ENCODE measurements at places on chromosomes 7 and 10.

- DNase-seq: no peak
These were observed 23.0 kb upstream of the KLF6 start for GRCh38 chr10:3807928-3808496.

GRCh38 chr7:81297317-81297716, 378.5 kb upstream of the SEMA3C start:
- DNase-seq: no peak

DNA sequence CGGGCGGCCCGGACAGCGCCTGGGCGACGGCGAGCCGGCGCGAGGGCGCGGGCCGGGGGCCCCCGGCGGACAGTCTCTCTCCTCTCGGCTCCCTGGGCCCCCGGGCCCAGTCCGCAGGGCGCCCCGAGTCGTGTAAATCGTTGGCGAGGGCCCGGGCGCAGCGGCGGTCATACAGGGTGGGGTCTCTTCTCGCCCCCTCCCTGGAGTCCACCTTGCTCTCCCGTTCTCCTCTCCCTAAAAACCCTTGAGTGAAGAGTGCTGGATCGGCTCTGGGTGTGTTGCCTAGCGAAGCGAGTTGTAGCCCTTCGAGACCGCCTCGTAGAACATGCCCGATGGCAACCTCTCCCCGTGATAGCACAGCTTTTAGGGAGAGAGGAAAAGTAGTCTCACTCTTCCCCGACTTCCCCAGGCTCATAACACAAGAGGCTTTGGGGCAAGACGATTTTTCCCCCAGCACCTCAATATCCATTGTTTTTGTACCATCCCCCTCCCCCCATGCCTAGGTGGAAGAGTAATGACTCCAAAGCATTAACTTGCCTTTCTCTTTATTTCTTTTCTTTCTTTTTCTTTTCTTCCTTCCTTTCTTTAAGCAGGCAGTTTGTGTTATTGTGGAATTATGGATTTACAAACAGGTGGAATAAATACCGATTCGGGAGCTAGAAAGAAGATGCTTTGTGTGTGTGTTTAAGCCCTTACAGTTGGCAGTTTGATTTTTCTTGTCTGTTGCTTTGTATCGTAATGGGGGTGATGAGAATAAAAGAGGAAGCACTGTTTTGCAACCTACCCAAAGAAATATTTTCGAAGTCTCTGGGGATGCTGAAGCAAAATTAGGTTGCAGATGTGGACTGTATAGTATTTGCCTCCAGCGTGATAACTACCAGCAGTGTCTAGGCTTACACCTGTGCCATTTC, 822 bp downstream of the SHOC2 start:
- DNase-seq: no peak

GRCh38 chr10:785861-786214, 96.4 kb upstream of the DIP2C start:
- no peak for DNase-seq

- DNase-seq: no peak
These were observed 362.0 kb downstream of the ETV1 start for GRCh38 chr7:13627455-13627854.

DNA sequence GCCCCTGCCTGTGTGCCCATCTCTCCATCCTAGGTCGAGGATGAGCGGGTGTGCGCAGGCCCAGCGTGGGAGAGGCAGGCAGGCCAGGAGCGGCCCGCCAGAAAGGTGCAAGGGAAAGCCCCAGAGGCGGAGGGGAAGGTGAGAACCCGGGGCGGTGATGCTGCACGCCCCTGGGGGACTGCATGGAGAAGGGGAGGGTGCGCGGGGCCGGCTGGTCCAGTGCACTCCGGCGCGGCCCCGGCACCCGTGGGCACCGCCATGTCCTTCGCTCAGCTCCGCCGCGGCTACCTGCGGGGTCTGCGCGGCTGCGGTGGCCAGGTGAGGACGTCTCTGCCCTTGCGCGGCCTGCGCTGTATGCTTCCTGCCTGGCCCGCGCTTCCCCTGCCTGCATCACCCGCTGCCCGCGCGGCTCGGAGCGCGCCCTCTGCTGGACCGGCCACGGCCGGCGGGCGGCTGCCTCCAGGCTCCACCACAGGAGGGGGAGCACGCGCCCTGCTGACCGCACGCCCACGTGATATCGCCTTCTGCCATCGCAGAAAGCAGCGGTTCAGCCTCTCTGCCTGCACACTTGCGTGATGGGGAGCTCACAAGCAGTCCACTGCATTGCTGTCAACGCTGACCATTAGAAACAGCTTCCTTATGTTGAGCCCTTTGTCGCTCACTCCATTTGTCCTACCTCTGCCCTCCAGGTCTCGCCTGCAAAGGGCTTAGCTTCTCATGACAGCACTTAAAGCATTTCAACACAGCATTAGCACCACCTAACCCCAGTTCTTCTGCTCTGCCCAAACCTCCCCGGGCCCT, 73.9 kb downstream of the CXCL12 start:
- no peak for DNase-seq

DNA sequence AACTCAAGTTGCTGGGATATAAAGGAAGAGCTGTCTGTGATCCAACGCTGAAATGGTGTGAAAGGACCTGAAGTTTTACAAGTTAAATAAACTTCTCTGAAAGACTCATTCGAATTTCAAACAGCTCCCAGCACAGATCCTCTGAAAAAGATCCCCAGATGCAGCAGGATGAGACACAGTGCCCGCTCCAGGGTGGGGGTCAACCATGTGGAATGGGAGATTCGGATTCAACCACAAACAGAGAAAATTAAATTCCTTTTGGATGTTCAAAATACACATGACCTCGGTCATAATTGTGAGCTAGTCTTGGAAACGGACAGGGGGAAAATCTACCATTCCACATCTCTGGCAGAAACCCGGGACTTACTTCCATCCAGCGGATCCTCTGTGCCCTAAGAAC, 119.6 kb downstream of the PRKAG2 start:
- no peak for DNase-seq

- DNase-seq: no peak
These were observed 23.0 kb downstream of the AKR1B15 start for GRCh38 chr7:134571746-134572461.

GRCh38 chr7:23065974-23066373, 39.6 kb upstream of the KLHL7 start:
- no peak for DNase-seq

DNA sequence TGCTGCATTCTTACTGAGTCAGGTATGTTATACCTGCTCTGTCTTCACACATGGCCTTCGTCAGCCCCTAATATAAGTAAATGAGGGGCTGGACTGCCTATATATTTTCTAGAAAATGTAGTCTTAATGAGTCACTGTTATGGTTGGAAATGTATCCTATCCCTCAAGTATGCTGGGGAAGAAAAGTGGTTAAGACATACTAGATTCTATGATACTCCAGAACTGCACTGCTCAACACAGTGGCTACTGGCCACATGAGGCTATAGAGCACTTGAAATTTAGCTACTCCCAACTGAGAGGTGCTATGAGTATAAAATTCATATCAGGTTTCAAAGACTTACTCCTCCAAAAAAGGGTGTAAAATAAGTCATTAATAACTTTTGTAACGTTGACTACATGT, 104.3 kb upstream of the STEAP1B start:
- no peak for DNase-seq

GRCh38 chr7:158774952-158775351, 54.4 kb downstream of the ESYT2 start:
- DNase-seq: no peak

DNA sequence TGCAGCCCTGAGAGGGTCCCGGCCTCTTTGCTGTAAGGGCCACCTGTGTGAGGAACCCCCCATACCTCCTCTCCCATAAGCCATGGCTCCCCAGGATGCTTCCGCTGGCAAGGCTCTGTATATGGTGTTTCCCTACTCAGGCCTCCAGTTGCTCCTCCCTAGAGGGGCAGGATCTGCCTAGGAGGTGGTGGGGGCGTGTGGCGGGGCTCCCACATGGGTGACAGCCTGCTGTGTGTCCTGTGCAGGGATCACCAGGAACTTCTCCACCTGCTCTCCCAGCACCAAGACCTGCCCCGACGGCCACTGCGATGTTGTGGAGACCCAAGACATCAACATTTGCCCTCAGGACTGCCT, 25.7 kb upstream of the CSGALNACT2 start:
- DNase-seq: no peak

DNA sequence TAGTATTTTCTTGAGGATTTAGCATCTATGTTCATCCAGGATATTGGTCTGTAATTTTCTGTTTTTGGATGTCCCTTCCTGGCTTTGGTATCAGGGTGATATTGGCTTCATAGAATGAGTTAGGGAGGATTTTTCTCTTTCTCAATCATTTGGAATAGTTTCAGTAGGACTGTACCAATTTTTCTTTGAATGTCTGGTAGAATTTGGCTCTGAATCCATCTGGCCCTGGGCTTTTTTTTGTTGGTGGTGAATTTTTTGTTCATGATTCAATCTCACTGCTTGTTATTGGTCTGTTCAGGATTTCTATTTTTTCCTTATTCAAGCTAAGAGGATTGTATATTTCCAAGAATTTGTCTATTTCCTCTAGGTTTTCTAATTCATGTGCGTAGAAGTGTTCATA, 192.7 kb downstream of the KIF20B start:
- no peak for DNase-seq

- DNase-seq: peak; percentile 9
These were observed 138.5 kb downstream of the CPED1 start for GRCh38 chr7:121126801-121127534.
